ENCODE measurements at places on chromosomes 4 and X. TPM values are rescaled to one million over a fixed set of nuclear protein-coding genes. Genes with fewer than 3 reads are reported as not detected.

Gene TKTL1
- total RNA-seq = not detected

Gene ASB9
- 2.9 TPM for total RNA-seq

GRCh38 chrX:151722241-151722846 is 6.5 kb downstream of the FATE1 start:
- peak; percentile 30 for DNase-seq

DNA sequence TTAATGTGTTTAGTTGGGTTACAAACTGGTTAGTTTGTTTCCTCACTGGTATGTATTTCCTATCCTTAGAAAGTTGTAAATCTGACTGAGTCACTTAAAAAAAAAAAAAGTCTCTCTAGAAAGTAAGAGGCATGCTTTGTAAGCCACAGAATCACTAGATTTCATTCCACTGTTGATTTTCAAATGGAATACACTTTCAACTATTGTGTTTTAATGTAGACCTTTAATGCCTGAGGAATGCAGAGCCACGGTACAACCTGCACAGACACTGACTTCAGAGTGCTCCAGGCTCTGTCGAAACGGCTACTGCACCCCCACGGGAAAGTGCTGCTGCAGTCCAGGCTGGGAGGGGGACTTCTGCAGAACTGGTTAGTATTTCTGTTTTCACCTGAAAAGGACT is 88.6 kb downstream of the HHIP start:
- DNase-seq = no peak

All from mucosa of gallbladder (tissue), 1 donor.